ENCODE measurements at places on chromosomes 1 and 21.

- DNase-seq = no peak
Measured at GRCh38 chr1:14661222-14661621, 62.7 kb downstream of the KAZN start.

DNA sequence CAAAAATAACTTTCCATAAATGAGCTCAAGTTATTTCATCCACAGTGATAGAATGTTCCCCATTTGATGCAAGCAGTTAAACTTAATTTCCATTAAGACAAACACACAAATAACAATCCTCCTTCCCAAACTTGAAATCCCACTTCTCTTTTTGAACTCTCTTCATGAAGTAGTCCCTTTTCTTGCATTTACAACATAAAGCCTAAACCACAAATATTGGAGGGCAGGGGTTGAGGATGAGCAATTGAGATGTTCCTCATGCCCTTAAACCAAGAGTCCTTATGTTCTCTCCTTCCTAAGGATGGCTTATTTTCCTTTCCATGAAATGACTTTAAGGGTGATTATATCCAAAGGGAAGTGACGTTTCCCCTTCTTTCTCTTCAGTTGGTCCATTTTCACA is 228.8 kb downstream of the DISC1 start:
- DNase-seq = no peak

GRCh38 chr1:31620631-31621497 is 3.4 kb downstream of the HCRTR1 start:
- no peak for DNase-seq

- no peak for DNase-seq
Measured at GRCh38 chr1:206011057-206011456, 7.9 kb upstream of the RAB7B start.

GRCh38 chr1:182817802-182818201 is 21.3 kb upstream of the DHX9 start:
- no peak for DNase-seq

DNA sequence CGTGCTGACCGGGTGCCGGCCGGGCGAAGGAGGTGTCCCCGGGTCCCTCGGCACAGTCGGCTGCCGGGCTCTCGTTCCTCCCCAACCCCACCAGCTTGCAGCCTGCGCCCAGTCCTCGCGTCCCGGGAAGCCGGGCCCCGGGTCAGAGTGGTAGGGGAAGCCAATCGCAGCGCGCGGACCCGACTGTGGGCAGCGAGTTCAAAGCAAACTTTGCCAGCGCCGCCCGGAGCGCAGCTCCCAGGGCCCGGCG is 328 bp downstream of the MYCL start:
- DNase-seq = peak; percentile 58

DNA sequence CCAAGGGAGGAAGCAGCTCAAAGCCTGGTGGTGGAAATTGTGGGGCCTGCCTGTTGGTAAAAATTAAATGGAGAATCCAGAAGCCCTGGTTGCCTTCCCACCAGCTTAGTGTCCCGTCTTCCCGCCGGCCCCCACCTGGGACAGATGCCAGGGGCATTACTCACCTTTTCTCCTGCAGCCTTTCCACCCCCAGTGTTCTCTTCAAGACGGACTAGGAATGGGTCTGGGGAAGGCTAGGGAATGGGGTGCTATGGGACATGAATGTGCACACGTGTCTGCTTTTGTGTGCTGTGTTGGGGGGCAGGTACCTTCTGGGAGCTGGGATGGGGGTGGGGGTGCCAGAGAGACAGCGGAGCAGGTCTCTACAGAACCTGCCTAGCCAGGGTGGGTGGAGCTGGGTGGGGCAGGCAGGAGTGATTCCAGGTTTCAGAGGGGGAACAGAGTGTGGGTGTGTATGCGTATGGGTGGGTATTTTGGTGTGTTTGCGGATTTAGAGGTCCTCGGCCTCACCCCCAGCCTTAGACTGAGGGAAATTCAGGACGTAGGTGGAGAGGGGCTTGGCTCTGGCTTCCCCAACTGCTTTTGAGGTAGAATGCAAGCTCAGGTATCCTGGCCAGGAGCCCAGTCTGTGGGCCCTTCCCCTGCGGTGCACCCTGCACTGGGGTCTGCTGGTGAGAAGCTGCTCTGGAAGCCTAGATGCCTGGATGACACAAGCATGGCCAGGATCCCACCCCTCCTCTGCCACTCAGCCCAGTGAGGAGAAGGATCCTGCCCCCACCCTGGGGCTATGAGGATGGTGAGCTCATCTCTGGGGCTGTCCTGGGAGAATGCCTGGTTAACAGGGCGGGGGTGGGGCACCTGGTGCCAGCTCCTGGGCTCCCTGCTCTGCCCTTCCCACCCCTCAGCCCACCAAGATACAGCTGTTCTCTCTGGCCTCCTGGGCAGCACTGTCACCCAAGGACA is 7.8 kb downstream of the VANGL2 start:
- DNase-seq = no peak

DNA sequence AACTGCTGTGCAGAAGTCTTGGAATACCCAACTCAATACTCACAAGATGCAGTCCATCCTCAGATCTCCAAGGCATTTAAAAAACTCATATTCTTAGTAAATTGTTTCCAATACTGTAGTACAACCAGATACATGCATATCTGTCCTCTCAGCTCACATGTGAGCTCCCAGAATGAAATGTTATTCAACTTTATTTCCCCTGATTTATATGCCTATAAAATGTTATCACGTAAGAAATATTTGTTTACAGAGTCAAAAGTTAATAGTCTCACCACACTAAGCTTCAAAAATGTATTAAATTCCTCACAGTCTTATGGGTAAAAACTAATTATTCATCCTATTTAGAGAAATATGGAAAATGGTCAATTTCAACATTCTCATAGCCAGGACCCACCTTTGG is 56.6 kb downstream of the LTN1 start:
- DNase-seq = no peak

- DNase-seq = no peak
Measured at GRCh38 chr1:156692925-156693847, 12.2 kb downstream of the CRABP2 start.

DNA sequence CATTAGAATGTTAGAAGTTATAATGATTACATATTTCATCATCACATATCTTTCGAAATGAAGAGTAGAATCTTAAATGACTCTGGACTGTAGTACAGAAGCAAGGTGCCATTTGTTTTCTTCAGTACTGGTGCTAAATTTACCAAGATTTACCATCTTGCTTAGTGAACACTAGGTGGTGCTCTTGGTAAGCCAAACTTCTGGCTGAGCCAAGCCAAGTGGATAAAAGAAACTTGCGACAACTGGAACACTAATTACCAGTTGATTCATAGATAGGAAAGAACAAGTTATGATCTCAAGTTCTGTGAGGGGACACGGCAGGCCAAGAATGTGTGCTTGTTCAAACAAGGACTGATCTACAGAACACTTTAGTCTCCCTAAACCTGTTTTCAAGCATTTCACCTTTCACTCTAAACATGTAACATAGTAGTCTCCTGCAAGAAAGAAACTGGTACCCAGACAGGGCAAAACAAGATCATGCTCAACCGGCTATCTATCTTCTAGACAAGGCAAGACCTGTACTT is 19.8 kb downstream of the SPRTN start:
- DNase-seq = no peak

DNA sequence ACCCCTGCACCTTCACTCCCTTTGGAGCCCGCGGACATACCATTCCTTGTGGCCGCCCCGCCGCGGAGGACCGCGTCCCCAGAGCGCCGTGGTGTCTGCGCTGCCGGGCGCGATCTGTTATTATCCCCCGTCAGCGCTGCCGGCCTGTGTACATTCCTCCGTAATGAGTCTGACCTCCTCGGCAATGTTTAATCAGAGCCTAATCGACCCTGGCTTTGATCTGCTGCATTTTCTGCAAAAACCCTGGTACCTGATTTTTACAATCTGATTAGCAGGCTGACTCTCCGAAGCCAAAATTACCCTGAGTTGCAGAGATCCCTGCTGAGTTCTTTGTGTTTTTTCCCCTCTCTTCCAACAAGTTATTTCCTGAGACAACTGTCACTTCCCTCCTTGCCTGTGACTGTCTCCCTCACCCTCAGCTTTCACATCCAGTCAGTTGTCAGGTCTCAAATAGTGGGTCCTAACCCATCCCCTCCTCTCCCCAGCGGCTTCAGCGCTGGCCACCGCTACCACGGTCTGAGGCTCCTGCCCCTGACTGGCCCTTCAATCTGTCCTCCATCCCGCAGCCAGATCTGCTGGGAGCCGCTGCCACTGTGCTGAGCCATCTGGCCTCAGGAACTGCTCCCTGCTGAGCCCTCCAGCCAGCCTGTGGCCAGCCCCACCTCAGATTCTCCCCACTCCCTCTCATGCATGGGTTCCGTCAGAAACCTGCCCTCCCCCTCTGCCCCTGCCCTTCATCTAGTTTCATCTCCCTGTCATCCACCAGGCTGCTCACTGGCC is 53.5 kb downstream of the GLIS1 start:
- DNase-seq = no peak

DNA sequence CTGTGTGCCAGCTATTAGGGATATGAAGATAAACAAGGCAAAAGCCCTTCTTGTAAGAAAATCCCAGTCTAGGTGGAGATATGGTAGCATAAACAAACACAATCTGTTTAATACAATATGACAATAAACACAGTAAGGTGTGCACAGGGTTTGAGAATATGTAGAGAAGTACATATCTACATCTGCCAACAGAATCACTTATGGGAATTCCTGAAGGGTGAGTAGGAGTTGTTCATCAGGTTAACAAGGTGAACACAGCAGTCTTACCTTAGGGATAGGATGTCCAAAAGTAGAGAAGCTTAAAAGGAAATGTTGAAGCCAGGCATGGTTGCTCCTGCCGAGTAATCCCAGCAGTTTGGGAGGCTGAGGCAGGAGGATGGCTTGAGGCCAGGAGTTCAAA is 57.7 kb upstream of the LRRC7 start:
- no peak for DNase-seq

Data from frontal cortex (tissue), 4 donors.